ENCODE measurements at places on chromosomes 1 and 21.

GRCh38 chr1:25927521-25928265 lies 21.5 kb upstream of the STMN1 start:
- peak; percentile 59 for DNase-seq

GRCh38 chr1:203702130-203702577 lies 62.8 kb upstream of the LAX1 start:
- DNase-seq, result peak; percentile 74

DNA sequence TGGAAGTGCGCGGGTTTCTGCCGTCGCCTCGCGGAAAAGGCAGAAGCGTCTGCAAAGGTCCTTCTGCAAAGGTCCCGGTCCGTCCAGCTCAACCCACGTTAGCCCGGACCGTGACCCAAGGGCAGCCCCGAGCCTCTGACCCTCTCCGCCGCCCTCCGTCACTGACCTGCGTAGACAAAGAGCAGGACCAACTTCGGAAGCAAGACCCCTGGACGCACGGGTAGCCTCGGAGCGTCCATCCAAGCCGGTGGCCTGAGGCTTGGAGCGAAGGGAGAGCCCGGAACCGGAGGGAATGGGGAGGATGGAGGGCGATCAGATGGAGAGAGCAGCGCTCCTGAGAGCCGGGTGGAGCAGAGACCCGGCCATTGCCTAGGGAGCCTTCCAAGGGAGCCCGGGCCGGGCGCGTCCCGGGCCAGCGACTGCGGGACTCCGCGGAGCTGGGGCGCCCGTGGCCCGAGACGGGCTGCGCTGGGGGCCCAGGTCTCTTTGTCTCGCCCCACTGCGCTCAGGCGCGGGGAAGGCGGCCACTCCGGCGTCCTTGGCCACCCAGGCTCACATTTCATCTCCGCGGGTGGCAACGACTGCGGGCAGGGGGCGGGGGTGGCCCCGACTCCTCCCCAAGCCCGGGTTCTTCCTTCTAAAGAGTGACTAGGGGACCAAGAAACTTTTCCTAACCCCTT lies at the start of gene CYYR1:
Gene CYYR1 (minus strand): TSS at position 585 of the 680 bp plus-strand sequence. CDS start 346 bp downstream, at position 239.
- DNase-seq, result no peak

DNA sequence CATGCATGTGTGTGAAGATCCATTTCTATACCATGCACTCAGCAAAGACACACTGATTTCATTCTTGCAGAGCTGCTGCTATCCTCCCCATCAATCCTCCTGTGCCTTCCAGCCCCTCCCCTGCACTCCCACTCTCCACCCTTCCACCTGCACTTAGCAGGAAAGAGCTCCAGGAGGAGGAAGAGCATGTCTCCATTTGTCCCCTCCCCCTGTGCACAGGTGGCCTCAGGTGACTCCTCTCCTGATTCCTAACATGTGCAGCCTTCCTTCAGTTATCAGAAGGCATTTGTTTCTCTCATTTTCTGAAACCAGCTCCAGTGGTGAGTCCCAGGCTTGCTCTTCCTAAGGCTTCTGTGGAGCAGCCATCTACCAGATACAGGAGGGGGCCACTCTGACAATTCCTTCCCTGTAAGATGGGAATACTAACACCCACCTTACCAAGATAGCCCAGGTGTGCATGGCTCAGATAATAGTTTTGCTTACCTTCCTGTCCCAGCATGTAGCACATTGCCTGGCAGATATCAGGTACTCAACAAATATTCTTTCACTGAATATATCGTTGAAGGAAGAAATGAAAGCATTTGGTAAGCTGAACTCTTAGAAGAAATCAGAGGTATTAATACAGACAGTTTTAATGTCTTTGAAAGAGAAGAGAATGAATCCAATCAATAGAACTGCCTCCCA lies 21.9 kb upstream of the FAM3B start:
- DNase-seq, result no peak

GRCh38 chr1:204453141-204453772 lies 41.3 kb downstream of the PIK3C2B start:
- peak; percentile 9 for DNase-seq

DNA sequence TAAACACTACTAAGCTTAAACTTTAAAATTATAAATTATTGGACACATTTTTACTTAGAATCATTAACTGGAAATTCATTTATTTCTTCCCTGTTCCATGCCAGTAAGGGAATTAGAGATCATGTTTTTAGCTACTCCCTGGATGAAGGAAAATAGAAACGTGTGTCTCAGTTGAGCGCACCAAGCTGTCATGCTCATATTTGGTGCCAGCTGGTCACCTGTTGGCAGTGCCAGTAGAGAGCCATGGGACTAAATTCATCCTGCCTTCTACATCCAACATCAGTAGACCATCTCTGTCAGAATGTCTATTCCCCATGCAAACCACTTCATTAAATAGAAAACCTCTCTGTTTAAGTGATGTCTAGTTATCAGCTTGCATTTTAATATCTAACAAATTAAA lies 17.4 kb upstream of the SLC22A15 start:
- no peak for DNase-seq

DNA sequence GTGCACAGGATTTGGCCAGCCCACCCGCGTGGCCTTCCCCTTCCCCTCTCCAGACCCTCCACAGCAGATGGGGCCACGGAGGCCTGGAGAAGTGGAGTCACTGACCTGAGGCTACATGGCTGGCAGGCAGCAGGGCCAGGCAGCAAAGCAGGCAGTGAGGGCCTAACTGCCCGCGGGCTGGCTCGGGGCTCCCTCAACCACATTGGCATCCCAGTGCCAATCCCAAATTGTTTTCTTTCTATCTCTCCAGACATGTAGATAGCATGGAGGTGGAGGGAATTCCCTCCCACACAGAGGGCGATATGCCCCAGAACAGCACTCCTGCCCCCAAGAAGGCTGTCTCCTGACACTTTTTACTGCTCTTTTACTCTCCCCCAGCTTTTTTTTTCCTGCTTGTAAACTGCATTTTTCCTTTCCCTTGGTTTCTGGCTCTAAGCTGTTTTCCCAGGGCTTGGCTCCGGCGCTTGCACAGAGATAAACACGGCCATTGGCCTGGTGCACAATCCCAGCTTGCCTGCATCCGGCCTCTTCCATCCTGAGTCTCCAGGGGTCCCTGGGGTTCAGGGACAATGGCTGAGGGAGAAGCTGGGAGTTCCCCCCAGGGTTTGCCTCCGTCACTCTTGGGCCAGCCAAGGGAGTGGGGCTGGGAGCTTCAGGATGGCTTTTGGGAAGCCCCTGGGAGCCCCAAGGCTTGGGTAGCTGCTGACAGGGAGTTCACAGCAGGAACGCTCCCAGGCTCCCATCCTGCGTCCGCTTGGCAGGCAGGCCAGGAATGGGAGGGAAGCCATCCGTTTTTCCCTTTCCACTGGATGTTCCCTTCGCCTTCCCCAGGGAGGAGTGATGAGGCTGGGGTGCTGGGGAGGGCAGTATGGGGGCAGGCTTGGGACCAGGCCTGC lies 7.0 kb downstream of the EPHX1 start:
- no peak for DNase-seq

DNA sequence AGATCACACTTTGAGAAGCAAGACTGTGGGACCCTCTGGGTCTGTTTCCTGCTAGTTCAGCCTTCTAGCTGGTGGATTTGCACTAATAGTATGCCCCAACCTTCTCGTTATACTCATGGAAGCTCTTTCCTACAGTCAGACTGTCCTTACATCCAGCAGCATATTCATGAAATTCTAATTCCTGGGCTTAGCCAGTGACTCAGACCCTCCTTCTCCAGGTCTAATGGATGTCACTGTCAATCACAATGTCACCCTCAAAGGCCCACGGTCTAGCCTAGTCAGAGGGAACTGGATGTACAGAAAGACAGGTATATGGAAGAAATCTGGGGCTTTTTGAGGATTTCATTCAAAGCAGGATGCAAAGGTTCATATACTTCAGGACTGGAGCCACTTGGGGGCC lies 72.4 kb downstream of the KCNJ15 start:
- DNase-seq, result no peak

DNA sequence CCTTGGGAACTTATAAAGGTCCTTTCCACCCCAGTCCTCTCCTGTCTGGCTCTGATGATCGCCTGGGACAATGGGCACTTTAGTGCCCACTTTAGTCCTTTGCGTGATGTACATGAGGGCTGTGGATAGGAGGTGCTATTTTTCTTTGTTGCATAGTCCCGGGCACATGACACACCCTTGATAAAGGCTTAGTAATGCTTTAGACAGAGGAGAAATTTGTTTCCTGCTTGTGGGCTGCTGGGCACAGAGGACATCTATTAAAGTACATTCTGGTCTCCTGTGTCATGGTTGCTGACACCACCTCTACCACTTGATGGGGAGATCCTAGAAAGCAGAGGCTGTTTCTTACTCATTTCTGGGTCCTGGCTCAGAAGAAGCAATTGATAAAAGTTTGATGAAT lies 5.4 kb upstream of the KNCN start:
- DNase-seq, result no peak

DNA sequence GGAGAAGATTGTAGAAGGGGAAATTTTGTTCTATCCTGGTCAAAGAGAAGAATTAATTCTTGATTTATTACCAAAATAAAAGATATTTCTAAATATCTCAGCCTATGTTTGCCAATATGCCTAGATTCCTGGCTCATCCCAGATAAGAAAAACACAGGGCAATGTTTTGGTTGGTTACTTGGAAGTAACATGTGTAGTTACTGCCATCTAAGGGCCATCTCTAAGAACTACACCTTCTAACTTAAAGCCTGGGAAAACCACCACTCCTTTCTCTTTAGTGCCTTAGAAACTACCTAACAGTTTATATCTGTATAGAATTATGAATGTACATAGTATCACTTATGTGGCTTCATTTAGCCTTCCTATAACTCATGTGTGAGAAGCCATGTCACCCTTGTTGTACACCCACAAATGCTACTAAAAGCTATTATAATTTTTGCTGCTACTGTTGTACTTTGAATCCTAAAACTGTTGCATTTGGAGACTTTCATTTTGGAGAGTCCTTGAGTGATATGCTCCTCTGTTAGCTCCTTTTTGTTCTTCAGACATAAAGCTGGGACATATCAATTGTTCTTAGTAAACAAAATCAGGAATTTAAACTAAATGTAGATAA lies 4.5 kb downstream of the AIM2 start:
- peak; percentile 61 for DNase-seq

- DNase-seq, result no peak
Measured at GRCh38 chr1:200468264-200469001, 58.6 kb upstream of the ZNF281 start.

GRCh38 chr1:223249854-223250631 lies 107.0 kb upstream of the TLR5 start:
- no peak for DNase-seq

DNA sequence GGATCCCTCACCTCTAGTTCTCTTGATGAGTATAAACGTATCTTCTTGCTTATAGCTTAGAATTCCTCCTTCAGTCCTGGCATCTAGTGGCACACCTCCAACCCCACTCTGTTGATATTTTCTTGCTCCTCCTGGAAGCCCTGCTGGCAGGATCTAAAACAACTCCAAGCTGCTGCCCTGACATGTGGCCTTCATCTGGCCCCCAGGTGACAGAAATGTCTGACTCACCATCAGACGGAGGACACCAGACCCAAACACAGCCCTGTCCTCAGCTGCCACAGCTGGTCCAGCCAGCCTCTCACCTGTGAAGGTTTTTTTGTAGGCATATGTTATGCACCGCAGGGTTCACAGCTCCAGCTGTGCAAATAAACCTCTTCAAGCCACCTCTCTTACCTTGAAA lies 53.4 kb downstream of the KRTAP19-8 start:
- no peak for DNase-seq

- DNase-seq, result no peak
Measured at GRCh38 chr21:24276204-24276603, 1331.1 kb downstream of the MRPL39 start.

- no peak for DNase-seq
Measured at GRCh38 chr1:178818416-178818815, 52.5 kb downstream of the ANGPTL1 start.

GRCh38 chr1:248268178-248268577 lies 9.6 kb downstream of the OR2T33 start:
- DNase-seq, result no peak

DNA sequence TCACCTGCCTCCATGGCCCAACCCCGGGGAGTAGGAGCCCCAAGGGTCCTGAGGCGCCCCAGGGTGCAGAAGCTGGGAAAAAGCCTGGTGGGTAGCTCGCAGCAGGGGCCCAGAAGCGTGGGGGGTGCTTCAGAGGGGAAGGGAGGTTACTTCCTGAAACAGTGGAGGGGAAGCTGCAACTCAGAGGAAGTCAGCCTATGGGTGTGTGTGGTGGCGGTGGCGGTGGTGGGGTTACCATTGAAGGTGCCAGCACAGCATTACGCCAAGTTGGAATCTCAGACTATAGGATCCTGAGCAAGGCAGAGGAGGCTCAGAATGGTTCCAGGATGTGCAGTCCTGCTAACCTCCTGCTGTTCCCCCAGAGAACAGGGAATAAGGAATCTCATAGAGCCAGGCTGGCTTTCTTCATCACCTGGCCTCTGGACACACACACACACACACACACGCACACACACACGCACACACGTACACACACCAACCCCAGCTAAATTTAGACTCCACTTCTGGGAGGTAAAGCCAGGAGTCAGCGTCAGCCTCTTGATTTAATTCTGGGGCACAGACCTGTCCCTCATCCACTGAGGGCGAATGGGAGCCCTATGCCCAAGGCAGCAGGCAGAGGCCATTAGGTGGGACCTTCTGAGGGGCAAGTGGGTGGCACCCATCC lies 1.3 kb downstream of the DENND4B start:
- peak; percentile 89 for DNase-seq

- no peak for DNase-seq
Measured at GRCh38 chr1:191260056-191260455, 782.4 kb upstream of the BRINP3 start.

DNA sequence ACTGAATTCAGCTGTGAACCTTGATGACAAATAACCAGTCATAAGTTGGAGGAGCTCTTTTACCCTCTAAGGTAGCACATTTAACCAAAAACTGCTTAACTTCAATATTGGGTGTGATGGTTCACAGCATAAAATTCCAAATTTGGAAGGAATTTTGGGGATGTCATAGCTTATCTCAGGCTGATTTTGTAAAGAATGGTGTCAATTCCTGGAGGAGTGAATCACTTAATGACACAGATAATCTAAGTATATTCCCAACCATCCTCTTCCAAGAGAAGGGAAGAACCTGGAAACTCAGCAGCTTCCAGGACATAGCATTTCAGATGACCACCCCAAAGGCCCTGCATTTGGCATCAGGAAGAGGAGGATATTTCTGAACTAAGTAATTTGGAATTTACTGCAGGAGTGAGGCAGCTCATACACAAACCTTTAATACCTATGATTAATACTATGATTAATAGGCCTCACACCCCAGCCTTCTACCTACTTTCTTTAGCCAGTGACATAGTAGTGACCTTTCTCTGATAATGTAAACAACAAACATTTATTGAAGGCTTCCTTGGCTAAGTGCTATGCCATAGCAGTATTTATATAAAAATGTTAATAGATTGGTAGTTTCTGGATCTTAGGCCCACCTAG lies 14.5 kb downstream of the GLUL start:
- no peak for DNase-seq

Measured in KBM-7 (cell line).